ENCODE measurements at places on chromosomes 3 and 15.

DNA sequence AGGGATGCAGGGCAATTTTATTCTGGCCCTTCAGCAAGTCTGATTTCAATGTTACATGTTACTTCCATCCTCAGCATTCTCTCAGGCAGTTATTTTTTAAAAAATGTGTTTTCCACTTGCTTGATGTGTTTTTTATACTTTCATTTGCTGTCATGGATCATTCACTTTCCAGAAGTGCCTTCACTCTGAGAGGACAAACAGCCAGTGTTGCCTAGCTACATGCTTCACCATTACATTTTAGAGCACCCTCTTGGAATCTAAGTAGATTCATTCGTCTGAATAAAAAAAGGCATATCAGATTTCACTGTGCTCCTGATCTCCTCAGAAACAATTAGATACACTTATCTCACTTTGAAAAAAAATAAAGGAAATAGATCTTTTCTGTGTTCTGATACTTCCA lies 93.6 kb upstream of the POU1F1 start:
- no peak for DNase-seq

DNA sequence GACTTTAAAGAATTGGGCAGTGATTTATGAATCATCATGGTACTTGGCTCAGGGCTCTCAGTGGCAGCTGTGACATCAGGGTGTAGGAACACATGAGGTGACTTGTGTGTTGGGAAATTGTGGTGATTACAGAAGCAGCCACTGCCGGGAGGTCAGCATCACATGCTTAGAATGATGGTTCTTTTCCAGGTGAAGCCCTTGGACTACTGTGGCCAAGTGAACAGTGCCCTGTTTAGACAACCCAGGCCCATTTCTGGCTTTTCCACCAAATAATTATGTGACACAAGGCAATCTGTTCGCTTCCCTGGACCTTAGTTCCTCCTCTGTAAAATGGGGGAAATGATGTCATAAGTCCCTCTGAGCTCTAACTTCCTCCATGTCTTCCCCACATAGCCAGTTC lies 139.7 kb upstream of the ROPN1 start:
- DNase-seq = no peak

- DNase-seq = no peak
Observed at GRCh38 chr3:170021083-170021482, 16.7 kb upstream of the GPR160 start.

DNA sequence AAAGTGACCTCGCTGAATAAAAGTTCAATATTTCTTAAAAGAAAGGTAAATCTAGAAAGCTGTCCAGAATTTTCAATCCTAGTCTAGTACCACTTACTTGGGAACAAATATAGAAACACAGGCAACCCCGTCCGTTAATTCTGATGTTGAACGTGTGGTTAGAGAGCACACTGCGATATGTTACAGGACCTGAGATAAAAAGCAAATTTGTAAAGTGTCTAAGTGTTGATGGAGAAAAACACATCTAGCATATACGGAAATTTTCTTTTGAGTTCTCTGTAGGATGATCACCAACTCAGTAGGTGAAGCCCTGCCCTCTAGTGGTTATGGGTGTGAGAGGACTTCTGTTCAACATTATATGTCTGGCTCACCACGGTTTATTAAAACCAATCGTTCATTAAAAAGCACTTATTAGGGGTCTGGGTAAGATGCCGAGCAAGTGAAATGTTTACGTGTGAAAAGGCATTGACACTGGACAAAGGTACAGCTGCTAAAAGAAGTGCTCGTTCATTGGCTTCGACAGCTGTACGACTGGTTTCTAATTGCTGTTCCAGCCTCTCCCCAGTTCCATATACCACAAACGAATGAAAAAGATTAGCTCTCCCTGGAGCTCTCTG lies 1.0 kb upstream of the ATP2C1 start:
- DNase-seq = peak; percentile 92

DNA sequence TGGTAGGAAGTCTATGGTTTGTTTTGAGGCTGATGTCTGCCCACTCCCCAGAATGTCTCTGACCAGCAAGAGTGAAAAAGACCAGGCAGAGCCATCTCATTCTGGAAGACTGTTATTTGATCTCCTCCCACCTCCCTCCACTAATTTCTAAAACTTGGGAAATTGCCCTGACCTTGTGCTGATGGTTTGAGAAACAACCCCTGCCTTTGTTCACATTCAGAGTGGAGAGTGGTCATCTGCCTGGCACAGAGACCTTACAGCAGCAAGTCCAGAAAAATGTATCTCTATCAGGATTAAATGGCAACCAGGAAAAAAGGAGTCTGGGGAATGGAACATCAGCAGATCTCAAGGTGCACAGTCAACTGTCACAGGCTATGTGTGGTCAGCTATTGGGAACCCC lies 25.7 kb downstream of the SPATA12 start:
- DNase-seq = no peak

Measured in NCI-H82 (cell line).